GM23248 (cell line): ENCODE measurements at places on chromosomes 5 and 9. TPM values are rescaled to one million over a fixed set of nuclear protein-coding genes. Genes with fewer than 3 reads are reported as not detected.

GRCh38 chr9:90559075-90560073, 83.2 kb downstream of the DIRAS2 start:
- no peak for DNase-seq

- no peak for DNase-seq
Observed at GRCh38 chr5:14954616-14955343, 83.2 kb upstream of the ANKH start.

GRCh38 chr9:121399883-121400607, 30.0 kb upstream of the STOM start:
- DNase-seq: peak; percentile 85

- no peak for DNase-seq
Observed at GRCh38 chr5:58358501-58359178, 101.2 kb downstream of the PLK2 start.

GRCh38 chr9:75451045-75451444, 362.7 kb downstream of the OSTF1 start:
- peak; percentile 2 for DNase-seq

DNA sequence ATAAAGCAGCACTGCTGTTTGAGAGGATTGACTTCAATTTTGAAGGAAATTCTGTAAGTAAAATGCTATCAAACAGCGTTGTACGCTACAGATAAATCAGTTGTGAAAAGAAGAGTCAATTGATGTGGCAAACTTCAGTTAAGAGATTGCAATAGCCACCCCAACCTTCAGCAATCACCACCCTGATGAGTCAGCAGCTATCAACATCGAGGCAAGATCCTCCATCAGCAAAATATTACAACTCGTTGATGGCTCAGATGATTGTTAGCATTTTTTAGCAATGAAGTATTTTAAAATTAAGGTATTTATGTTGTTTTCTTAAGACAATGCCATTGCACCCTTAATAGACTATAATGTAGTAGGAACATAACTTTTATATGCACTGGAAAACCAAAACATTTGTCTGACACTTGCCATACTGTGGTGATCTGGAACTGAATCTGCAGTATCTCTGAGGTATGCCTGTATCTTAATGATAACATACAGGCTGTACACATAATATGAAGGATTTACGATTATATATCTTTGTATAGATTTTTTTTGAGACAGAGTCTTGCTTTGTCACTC, 47.5 kb downstream of the VPS13A start:
- peak; percentile 56 for DNase-seq

- peak; percentile 57 for DNase-seq
Observed at GRCh38 chr9:136204838-136205706, at the start of gene LHX3. Gene LHX3 (minus strand): TSS chr9:136205128. CDS start chr9:136205012, 116 bp downstream.

DNA sequence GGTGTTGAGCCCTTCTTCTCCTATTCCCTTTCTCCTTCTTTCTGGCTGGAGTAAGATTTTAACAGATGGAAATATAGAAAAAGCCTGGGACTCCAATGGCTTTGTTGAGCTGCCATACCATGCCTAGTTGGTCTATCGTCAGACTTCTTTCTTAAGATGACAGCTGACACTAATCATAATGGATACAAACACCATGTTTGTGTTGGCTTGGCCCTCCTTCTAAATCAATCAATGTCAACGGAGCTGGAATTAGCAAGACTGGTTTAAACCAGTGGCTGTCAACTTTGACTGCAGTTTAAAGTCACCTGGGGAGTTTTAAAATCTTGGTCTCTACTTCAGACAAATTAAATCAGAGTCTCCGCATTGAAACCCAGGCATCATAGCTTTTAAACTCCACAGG, 264.5 kb upstream of the PRR16 start:
- DNase-seq: no peak

Gene MTX3
- 18.4 and 24.2 TPM in 2 replicates for total RNA-seq

Gene ROPN1L
- total RNA-seq: 0.86 TPM in 1 of 2 replicates, not detected in the other
